SK-N-SH (cell line): ENCODE measurements at places on chromosomes 7 and 10. TPM values are rescaled to one million over a fixed set of nuclear protein-coding genes. Genes with fewer than 3 reads are reported as not detected.

MOSPD3 gene
- 30.0 and 61.7 TPM in 2 replicates for polyA plus RNA-seq

CRTAC1 gene
- polyA plus RNA-seq: 0.05 and 0.18 TPM in 2 replicates

UMAD1 gene
- 13.9 and 17.6 TPM in 2 replicates for polyA plus RNA-seq

DNA sequence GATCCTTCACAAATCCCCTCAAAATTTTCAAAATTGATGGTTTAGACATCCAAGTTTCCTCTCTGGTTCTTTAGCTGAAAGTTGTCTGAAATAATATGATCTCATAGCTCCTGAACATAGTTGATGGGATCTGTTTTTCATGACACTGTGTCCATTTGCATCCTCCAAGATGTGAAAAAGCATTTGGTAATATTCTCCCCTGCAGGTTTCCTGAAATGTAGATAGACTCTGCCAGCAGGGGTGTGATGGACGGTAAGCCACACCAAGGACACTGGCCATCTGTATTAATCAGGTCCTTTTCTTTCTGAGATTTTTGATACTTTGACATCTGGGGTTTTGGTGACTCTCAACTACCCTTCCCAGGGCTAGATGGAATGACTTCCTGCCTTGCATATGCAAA is 79.6 kb upstream of the GRB10 start:
- DNase-seq: no peak

DNA sequence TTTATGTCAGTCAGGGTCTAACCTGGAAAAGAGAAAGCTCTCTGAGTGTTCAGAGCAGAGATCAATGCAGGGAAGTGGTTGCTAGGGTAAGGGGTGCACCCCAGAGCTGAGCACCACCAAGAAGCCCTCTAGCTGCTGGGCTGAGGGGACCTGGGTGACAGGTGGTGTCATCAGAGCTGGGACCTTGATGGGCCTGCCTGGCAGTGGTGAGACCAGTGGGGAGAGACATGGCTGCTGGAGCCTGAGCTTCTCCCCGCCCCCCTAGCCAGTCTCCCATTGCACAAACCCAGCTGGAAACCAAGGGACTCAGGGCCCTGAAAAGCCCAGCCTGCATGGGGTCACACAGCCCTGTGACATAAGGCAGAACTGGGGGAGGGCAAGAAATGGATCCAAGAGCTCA is 49.1 kb upstream of the OSBPL3 start:
- no peak for DNase-seq

DNA sequence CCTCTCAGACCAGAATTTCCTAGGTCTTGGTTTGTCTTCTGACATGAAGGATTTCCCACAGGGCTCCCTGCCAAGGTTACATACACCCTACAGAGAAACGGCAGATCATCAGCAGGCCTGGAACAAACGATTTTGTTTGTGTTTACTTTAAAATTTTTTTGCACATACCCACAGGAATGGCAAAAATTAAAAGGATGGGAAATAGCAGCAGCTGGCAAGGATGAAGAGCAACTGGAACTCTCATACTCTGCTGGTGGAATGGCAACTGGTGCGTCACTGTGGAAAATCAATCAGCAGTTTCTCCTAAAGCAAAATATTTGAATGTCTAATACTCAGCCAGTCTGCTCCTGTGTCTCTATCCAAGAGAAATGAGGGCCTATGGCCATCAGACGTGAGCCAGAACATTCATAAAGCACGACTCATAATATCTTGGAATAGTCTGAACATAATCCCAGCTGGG is 6.5 kb downstream of the BAIAP2L1 start:
- no peak for DNase-seq

DNA sequence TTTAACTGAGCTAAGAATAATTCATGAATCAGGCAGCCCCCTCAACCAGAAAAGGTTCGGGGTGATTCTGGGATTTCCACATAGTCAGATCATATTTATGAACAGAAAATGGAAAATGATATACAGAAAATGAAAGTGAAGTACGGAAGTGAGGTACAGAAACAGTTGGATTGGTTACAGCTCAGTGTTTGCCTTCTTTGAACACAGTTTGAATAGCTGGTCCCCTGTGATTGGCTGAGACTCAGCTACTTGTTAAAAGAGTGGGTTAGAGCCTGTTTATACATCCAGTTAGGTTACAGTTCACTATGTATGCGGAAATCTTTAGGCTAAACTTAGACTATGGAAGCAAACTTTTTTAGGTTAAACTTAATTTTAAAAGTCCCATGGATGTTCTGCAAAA is 511.7 kb downstream of the PLXDC2 start:
- no peak for DNase-seq

- DNase-seq: no peak
Measured at GRCh38 chr10:6530211-6530840, 49.8 kb downstream of the PRKCQ start.

- no peak for DNase-seq
Measured at GRCh38 chr10:61923210-61923949, 21.9 kb downstream of the ARID5B start.

DNA sequence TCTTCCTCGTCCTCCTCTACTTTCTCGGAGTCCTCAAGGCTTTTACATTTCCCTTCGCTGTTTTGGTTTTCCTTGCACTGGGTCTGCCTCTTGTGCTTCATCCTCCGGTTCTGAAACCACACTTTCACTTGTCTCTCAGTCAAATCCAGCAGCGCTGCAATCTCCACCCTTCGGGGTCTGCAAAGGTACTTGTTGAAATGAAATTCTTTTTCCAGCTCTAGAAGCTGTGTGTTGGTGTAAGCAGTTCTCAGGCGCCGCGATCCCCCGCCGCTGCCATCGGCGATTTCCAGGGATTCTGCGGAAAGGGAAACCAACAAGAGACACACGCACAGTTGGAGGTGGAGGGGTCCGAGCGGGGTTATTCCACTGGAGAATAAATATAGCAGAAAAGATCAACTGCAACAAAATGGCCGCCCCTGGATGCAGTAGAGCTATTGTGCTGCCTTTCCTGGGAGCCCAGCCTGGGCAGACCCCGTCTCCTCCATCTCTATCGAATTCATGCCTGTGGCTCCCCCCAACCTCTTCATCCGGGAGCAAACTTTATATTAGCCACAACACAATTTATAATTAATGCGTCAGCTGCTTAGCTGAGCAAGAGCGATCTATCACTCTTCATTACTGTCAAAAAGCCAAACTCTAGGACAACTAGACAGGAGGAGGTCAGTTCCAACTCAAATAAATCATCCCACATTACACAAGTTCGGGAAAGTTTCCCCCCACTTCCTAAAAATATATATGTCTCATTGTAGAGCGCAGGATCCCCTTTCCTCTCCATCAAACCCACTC is 1.1 kb downstream of the HOXA2 start:
- peak; percentile 28 for DNase-seq

DNA sequence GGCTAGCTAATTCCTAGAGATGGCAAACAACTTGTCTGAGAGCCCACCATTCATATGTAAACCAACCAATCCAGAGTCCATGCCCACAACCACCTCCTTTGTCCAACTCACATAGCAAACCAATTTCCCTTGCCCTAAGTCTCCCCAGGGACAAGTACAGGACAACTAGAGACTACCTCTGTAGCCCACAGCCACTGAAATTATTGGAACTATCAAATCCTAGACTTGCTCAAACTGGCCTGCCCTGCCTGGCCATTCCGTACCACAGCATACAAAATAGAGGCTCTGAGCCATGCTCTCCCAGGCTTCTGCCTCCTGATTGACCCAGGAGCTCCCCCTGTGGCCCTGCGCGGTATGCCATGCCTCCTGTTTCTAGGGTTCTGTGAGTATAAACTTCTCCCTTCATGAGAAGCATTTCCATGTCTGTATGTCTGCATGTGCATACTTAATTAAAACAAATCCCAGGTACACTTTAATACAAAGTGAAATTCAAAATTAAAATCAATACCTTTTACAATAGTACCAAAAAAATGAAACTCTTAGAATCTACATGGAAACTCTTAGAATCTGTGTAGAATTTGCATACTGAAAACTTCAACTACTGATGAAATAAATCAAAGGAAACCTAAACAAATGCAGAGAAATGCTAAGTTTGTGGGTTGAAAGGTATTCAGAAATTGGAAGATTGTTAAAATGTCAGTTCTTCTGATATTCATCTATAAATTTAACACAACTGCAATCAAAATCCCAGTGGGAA is 4.0 kb upstream of the HECW1 start:
- peak; percentile 76 for DNase-seq

GRCh38 chr10:92640107-92640506 is 47.2 kb downstream of the KIF11 start:
- DNase-seq: no peak

GRCh38 chr10:3946234-3947229 is 161.5 kb upstream of the KLF6 start:
- no peak for DNase-seq

GRCh38 chr7:146321301-146321700 is 204.7 kb downstream of the CNTNAP2 start:
- DNase-seq: no peak

DNA sequence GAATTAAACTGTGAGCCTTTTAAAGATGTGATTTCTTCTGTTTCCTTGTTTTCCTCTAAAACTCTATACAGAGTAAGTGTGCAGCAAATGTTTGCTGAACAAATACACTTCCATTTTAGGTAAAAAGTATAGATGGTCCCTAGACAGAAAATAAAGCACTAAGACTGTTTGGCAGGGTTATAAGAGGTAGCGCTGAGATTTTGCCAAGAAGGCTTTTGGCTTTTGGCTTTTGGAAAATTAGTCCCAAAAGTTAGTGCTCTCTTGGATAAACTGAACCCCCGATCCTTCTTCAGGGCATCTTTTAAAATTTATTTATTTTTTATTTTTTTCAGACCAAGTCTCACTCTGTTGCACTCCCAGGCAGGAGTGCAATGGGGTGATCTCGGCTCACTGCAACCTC is 175.7 kb upstream of the NRP1 start:
- no peak for DNase-seq

GRCh38 chr7:71517940-71518699 is 386.2 kb downstream of the GALNT17 start:
- no peak for DNase-seq

DNA sequence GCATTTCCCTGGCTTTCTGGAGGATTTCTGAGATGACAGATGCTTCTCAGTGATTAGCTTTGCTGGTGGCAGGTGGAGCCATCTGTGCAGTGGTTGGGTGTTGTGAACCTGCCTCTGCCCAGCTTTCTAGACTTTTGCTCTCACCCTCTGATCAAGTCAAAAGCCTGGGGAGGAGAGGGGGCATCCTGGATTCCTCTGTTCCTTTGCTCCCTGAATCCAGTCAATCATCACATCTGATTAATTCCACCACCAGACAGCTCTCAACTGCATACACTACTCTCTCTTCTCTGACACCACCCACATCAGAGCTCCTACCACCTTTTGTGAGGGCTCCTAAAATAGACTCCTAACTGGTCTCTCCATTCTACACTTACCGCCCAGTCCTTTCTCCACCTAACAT is 283.5 kb downstream of the WDR11 start:
- DNase-seq: no peak

DNA sequence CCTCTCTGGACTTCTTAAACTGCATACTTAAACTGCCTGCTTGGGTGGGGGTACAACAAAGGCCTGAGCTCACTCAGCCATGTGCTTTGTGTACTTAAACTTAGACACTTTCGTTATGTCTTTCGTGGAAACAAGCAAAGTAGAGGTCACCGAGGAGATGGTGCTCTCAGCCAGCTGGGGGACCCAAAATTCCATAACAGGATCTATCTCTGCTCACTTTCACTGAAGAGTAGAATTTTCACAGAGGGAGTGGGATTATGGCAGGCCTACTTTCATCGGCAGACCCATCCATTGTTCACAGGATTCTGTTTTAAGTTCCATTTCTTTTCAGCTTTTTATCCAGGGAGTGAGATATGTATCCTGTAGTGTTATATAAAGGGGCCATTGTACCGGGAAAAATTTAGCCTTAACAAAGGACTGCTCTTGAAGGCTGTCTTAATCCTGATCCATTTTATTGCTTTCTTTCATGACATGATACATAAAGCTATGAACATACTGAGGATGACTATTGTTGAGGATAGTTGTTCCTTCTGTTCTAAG is 370.0 kb upstream of the GHITM start:
- no peak for DNase-seq

GRCh38 chr10:71393841-71394475 is 2.8 kb upstream of the CDH23 start:
- DNase-seq: no peak

DNA sequence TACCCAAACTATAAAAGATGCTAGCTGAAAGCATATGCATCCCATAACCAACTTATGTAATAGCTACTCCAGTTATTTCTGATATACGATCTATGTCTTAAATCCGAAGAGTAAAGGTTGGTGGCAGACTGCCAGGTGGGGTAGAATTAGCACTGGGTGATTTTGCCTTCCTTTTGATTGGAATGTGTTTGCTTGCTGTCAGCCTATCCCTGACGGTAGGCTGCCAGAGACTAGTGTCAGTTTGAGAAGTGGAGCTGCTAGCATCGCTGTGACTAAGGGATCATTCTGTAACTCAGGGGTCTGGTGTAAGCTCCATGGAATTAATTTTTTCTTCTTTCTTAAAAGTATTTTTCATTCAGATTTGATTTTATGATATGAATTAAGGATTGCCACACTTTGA is 9.5 kb upstream of the SEM1 start:
- no peak for DNase-seq

DNA sequence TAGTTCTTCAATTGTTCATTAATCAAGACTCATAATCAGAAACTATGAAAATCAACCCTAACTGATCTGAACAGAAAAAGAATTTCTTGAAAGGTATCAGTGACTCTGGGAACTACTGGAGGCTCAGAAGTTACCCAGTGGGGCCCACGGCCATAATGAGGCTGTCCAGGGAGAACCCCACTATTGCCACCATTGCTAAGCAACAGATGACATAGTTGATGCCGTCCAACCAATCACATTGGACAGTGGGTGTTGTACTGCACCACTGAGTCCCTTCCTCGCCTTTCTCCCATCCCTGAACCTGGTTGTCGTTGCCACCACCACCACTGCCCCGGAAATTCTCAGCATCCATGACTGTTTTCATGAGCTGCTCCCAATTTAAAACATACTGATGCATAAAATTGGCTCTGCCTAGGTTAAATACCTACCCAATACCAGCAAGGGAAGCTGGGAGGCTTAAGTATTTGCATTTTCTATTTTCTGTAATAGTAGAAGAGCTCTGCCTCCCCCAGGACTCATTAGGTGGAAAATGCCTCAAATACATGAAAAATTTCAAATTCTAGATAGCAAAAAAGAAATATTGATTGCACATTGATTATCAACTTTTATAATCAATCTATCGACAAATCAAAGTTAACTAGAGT is 26.7 kb upstream of the USP6NL start:
- no peak for DNase-seq

- DNase-seq: peak; percentile 17
Measured at GRCh38 chr7:44958645-44959344, 20.0 kb downstream of the MYO1G start.
